ENCODE measurements at places on chromosomes 11 and 22.

GRCh38 chr11:117851852-117852251 is 24.6 kb downstream of the FXYD6 start:
- DNase-seq, result no peak

DNA sequence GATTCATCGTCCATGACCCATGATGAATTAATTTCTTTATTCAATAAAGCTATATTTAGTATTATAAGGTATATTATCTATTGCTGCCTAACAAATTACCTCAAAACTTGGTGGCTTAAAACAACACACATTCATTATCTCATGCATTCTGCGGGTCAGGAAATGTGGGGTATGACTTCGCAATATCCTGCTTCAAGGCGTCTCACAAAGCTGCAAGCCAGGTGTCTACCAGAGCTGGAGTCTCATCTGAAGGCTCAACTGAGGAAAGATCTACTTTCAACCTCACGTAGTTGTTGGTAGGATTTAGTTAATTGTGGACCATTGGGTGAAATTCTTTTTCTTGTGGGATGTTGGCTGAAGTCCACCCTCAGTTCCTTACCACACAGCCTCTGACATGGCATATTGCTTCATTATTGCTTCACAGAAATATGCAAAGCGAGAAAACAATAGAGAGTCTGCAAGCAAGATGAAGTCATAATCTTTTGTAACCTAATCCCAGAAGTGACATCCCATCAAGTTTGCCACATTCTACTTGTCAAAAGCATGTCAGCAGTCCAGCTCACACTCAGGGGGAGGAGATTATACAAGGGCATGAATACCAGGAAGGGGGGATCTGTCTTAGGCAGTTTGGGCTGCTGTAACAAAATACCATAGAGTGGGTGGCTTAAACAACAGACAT is 45.1 kb downstream of the KREMEN1 start:
- no peak for DNase-seq

GRCh38 chr11:35045236-35045820 is 93.6 kb upstream of the CD44 start:
- no peak for DNase-seq

GRCh38 chr22:31586137-31586920 is 75.7 kb downstream of the PISD start:
- DNase-seq, result no peak

GRCh38 chr11:104892723-104893511 is 5.3 kb downstream of the CASP12 start:
- DNase-seq, result no peak

DNA sequence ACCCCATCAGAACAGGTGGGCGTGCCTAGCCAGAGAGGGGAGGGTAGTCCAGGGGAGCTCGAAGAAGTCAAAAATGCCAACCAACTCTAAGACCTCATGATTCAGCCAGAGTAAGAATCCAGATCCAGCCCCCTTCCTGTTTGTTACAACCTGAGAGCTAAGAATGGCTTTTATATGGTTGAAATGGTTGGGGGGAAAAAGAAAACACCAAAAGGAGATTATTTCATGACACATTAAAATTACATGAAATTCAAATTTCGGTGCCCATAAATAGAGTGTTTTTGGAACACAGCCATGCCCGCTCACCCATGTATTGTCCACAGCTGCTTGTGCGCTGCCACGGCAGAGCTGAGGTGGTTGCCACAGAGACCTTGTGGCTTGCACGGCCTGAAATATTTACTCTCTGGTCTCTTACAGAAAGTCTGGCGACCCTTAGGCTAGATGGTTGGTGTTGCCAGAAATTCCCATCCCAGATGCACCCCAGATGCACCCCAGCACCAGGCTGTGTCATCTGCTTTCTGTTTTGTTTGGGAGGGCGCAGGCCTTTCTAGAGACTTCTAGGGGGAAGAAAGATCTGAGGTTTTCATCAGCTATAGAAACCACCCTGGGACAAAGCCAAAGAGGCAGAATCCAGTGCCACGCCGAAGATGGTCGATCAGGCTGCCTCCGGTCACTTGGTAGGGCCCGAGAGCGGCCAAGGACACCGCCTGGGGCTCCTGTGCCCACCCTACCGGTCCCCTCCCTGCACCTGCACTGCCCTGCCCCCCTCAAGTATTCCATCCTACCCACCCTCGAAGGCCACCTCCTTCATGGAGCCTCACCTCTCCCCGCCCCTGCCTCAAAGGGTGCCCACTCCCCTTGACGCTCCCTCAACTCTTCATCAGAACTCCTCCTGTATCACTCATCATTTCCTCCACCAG is 80.2 kb downstream of the DSCAML1 start:
- DNase-seq, result no peak

GRCh38 chr22:40273319-40273718 is 73.0 kb upstream of the ADSL start:
- DNase-seq, result no peak

DNA sequence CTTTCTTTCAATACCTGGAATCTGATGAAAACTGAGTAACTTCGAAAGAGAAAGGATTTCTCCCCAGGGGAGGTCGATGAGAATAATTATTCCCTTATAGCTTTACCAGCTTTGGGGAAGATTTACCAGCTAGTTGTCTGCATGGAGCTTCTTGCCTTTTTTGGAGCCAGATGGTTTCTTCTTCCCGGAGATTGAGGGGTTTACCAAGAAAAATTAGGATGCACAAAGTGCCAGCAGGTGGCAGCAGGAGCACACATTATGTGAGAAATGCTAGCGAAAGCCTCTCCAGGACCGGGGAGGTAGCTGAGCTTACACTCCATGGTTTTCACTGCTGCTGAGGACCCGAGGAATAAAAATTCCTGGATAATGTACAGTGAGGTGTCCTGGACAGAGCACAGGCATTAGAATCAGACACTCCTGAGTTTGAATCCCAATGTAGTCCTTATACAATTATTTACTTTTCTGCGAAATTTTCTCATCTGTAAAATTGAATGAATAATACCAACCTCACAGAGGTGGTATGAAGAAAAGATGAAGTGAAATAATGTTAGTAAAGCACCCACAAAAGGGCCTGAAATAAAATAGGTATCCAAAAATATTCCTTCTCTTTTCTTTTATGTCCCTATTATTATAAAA is 46.0 kb upstream of the PARVA start:
- DNase-seq, result peak; percentile 69

- no peak for DNase-seq
These were observed 252.7 kb downstream of the TMEM135 start for GRCh38 chr11:87290304-87290922.

- no peak for DNase-seq
These were observed 34.4 kb downstream of the ARVCF start for GRCh38 chr22:19981961-19982920.

DNA sequence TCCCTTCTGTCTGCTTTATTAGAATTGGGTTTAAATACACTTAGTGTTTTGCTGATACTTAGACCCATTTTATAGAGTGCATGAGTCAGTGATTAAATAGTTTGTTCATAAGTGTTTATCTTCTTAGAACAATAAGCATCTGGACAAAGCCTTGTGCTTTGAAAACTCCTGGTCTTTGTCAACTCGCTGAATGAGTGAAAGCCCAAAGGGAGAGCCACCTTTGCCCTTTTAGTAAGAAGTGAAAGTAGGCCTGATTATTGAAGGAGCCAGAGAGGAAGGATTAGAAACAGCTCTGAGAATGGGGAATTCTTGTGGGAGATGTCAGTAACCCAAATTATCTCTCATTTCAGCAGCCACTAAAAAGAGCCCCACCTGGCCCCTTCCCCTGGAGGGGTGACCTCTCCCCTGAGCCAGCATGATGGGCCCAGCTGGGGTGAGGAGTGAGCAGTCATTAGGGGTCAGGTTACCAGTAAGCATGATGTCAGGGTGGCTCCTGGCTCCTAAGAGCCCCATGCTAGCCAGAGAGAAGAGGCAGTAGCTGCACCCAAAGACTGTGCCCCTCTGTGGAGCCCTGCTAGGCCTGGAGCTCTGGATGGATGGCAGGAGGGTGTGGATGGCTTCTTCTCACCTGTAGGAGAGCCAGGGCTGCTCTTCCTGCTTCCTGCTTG is 125.1 kb upstream of the E2F8 start:
- DNase-seq, result no peak

DNA sequence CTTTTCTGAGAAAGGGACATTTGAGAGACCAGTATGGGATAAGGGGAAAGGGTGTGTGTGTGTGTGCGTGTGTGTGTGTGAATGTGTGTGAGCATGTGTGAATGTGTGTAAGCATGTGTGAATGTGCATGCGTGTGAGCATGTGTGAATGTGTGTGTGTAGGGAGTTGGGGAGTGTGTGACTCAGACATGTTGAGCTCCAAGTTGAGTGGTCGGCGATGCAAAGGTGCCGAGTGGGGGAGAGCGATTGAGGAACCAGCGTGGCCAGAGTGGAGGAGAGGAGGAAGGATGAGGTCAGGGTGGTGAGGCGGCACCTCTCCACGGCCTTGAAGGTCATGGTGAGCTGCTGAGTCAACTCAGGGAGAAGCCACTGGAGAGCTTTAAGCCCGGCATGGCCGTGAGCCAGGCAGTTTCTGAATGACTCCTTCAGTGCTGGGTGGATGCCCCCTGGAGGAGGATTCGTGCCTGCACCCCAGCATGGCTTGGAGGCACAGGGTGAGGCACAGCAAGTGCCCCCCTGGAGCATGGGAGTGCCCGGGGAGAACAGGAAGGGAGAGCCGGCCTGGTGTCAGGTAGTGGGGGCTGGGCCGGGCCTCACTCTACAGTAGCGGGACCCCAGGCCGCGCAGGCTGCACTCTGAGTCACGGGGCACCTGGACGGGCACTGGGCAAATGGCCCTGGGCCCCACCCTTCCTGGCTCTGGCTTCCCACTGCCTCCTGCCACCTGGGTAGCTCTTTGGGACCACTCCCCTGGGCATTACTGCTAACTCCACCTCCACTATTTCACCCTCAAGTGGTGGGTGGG is 8.2 kb upstream of the CCDC88B start:
- DNase-seq, result no peak

DNA sequence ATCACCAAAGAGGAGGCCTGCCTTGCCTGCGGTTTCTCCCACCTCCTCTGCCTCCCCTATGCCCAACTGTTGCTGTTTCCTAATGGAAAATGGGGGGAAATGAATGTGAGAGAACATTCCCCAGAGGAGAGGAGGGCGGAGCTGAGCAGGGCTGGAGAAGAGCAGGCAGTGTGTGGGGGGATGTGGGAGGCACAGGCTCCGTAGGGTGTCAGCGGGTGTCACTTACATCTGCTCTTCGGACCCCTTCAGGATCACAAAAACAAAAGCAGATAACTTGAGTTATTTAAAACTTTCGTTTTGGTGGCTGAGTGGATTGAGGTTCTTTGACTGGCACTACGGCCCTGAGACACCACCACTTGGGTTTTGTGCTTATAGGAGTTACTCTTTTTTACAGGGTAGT is 93.8 kb downstream of the CEP164 start:
- no peak for DNase-seq
